Stimulated activated CD8-positive, alpha-beta memory T cell treated with anti-CD3 and anti-CD28 coated beads, Interleukin-4, amount 100 ng/mL, for 1 hour (primary cell): ENCODE measurements at places on chromosomes 4 and X.
A peak's percentile ranks its signal among the peaks of the same experiment; 100 is the strongest.

- no peak for DNase-seq
Measured at GRCh38 chr4:88010966-88011365, 3.5 kb downstream of the PKD2 start.

DNA sequence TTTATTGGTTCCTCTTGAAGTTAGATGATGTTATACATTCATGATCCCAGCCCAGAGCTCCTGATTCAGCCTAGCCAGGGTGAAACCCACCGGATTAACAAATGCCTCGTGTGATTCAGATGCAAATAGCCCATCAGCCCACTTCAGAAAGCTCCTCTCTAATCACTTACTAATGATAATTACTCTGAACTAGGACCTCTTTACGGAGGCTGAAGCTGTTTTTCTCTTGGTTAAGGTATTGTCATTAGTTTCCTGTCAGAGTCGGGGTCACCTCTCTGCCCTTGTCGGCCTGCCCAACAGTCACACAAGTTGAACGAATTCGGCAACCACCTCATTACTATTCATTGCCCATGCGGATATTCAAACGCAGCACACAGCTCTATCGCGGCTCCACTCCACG, 36.6 kb downstream of the ZFP42 start:
- no peak for DNase-seq

- no peak for DNase-seq
Measured at GRCh38 chrX:73127700-73128241, 48.5 kb upstream of the PABPC1L2A start.

- peak; percentile 12 for DNase-seq
Measured at GRCh38 chr4:67327245-67328017, 217.9 kb downstream of the CENPC start.

DNA sequence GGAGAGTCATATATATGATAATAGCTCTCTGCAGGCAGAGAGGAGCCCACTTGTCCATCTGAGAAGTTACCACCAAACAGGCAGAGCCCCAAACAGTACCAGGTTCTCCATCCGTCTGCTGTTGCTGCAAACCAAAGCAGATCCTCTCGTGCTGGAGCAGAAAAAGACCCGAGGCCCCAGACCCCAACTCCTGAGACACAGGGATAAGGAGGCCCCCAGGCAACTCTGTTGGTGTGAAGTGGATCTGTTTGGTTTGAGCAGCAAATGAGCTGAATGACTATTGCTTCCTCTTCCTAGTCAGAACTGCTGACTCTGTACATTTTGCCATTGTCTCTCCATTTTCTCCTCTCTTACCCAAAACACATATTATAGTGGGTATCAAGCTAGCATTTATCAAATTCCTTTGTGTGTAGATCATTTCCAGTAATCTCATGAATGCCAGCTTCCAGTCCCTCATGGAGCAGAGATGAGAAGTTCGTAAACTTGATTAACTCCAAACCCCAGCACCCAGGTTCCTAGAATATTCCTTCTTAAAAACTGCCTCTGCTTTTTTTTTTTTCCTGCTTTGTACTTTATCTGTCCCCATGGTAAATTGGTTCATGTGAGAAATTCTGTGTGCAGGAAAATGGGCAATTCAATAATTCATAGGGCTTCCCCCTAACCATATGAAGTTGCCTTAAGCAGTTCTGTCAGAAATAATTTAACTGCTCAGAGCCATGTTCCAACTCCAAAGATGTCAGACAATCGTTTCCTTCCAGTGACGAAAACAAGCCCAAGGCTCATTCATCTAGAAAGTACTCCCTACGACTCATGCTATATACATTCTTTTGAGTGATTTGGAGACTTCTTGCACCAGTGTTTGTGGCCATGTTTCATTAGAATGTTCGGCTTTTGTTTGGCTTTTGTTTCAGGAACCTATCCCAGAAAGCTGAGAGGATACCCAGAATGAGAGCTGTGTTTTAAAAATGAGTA, 98.6 kb upstream of the ATXN3L start:
- no peak for DNase-seq
